ENCODE measurements at places on chromosomes 12 and 14. TPM values are rescaled to one million over a fixed set of nuclear protein-coding genes. Genes with fewer than 3 reads are reported as not detected.

Gene NABP2
- total RNA-seq: 38.9 TPM

Gene KRT72
- not detected for total RNA-seq

GRCh38 chr14:41839661-41840060 lies 233.0 kb downstream of the LRFN5 start:
- no peak for DNase-seq

DNA sequence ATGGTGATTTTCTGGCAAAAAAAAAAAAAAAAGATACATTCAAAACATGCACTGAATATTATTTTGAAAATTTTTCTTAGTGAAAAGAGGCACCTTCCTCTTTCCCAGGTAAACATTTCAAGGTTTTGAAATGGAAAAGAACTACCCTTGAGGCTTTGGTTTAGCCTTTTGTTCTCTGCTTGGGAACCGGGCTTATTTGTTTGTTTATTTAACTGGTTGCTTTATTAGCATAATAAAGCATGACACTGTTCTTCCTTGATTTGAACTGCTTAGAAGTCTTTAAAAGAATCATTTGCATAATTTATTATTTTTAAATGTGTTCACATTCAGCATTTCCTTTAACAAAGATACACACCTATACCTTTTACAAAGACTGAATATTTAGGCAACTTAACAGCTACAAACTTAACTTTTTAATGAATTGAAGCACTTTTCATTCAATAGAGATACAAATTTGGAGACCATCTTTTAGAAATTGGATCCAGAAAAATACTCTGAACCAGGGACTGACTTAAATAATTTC lies 174.5 kb downstream of the FBXL14 start:
- DNase-seq: no peak

DNA sequence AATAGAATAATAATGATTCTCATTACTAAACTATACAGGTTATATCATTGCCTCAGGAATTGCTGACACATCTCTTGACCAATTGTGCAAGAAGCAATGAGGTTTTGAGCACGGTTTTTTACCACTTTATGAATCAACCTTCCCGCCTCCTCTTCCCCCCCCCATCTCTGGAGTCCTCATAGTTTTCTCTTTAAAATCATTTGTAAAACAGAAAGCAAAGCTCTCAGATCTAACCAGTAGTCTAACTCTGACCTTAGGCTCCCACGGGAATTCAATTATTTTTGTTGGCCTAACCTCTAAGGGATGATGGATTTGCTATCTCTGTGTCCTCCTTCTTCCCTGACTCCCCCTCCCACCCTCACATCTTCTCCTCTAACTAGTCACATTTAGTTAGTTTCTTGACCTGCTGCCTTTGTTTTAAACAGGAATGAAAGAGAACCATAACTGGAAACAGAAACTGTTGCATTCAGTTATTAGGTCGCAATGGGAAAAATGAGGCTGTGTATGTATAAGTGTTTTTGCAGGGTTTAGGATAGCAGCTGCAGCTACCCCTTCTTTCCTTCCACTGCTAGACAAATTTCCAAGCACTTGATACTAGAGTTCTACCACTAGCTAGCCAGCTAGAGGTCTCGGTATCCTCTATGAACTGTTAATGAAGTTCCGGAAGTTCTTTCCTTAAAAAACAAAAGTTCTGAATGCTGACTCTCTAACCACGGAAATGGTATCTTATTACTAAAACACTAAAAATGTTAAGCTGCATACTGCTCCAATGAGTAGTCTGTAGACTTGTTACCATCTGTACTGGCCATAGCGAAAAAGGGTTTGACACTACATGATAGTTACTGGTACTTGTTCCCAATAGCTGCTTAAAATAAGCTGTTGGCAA lies 65.4 kb downstream of the TAOK3 start:
- peak; percentile 79 for DNase-seq

- no peak for DNase-seq
Observed at GRCh38 chr12:6697584-6698351, 2.8 kb downstream of the PIANP start.

- no peak for DNase-seq
Observed at GRCh38 chr12:104166465-104166864, 28.5 kb upstream of the NFYB start.

Measured in kidney epithelial cell (primary cell).